Inflammatory macrophage treated with lipopolysaccharide for 4 hours (primary cell): ENCODE measurements at places on chromosomes 11 and 22.
A peak's percentile ranks its signal among the peaks of the same experiment; 100 is the strongest.

- no peak for DNase-seq
Measured at GRCh38 chr11:68688881-68689280, 4.5 kb downstream of the GAL start.

GRCh38 chr11:91625495-91625894 is 599.1 kb upstream of the FAT3 start:
- peak; percentile 3 for DNase-seq

- DNase-seq = no peak
Measured at GRCh38 chr11:43688394-43688793, 7.9 kb downstream of the HSD17B12 start.

GRCh38 chr11:71182791-71183677 is 69.3 kb downstream of the SHANK2 start:
- no peak for DNase-seq

GRCh38 chr11:15650105-15650938 is 535.6 kb downstream of the INSC start:
- peak; percentile 79 for DNase-seq

- no peak for DNase-seq
Measured at GRCh38 chr11:126147208-126148111, 64.0 kb downstream of the RPUSD4 start.

GRCh38 chr11:9568854-9569587 is 4.4 kb upstream of the WEE1 start:
- peak; percentile 62 for DNase-seq
